Activated naive CD4-positive, alpha-beta T cell (primary cell): ENCODE measurements at places on chromosomes 11 and 22.

DNA sequence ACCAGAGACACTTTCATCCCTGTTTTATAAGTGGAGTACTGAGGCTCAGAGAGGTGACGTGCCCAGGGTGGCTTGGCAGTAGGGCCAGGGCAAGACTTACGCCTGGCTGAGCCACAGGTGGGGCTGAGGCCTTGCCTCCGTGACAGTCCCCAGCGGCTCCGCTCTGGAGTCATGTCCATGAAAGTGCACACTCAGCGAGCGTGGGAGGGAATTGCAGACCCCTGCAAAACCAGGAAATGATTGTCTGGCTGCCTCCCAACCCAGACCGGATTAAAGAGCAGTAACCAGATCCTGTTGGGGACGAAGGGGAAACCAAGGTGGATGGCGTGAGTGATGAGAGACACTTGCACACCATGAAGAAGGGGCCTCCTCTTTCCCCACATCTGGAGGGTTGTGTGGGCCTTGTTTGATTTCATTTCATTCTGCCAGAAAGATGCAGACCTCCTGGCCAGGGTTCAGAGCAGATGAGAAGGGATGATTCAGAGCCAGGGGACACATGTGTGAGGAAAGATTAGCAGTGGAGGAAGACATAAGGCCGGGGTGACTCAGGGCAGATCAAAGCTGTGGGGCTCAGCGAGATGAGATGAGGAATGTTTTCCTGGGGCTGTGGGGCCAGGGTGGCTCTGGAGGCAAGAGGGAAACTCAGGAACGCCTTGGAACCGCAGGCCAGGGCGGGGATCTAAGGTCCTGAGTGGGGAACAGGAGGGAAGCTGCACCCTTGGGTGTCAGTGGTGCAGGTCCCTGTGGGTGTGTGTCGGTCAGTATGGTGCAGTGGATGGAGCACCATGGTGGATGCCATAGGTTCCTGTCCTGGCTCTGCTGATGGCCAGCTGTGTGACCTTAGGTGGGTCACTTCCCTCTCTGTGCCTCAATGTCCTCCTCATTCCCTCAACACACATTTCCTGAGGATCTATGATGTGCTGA is 29.9 kb upstream of the LRRC32 start:
- no peak for DNase-seq

DNA sequence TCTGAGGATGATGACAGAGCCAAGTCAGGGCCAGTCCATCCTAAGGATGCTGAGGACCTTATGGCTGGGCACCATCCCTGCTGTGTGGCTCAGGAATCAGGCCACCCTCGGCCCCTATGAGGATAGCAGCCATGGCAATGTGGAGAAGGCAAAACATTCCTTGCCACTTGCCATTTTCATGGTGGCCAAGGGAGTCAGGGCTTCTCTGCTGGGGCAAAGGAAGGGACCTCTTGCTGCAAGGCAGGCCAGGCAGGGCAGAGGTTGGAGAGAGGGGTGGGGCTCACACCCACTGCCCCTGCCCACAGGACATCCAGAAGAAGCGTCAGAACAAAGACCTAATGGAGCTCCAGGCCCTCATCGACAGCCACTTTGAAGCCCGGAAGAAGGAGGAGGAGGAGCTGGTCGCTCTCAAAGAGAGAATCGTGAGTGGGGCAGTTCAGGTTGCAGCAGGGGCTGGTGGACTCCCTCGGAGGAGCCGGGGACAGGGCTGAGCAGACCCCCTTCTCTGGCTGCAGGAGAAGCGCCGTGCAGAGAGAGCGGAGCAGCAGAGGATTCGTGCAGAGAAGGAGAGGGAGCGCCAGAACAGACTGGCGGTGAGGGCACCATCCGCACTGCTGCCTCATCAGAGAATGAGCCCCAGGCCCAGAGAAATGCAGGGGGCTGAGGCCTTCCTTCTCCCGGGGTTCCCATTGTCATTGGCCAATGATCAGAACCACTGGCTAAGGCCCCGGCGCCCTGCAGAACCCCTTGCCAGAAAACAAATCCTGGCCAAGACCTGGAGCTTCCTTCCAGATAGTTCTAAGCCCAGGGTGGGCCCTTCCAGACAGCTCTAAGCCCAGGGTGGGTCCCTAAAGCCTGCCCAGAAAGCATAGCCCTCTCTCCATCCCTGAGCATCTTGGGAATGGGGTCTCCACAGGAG is 13.5 kb upstream of the MRPL23 start:
- DNase-seq: no peak

GRCh38 chr11:68946416-68947090 is 34.2 kb downstream of the MRGPRD start:
- DNase-seq: no peak

GRCh38 chr11:50412832-50413231 is 380.2 kb downstream of the OR4C45 start:
- DNase-seq: no peak
